ENCODE measurements at places on chromosomes 13 and 19.

DNA sequence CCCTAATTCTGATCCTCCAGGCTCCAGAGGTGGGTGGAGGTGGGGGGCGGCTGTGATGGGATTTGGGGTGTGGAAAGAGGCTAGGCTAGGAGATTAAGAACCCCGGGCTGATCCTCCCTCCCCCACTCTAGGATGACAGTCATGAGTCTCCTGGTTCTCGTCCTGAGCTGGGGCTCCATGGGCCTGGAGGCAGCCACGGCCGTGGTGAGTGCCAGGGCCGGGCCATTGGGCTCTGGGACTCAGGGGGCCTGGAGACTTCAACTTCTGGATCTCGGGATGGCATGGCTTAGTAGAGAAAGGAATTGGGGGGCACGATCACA lies 13.9 kb downstream of the TTYH1 start:
- DNase-seq = no peak

- peak; percentile 59 for DNase-seq
These were observed 145.0 kb downstream of the ABCC4 start for GRCh38 chr13:95156208-95156607.

GRCh38 chr19:15439078-15439799 lies 10.5 kb downstream of the WIZ start:
- DNase-seq = no peak

GRCh38 chr19:1283207-1283916 lies 2.3 kb upstream of the EFNA2 start:
- DNase-seq = no peak
